Upper lobe of left lung (tissue), 6 donors: ENCODE measurements at places on chromosomes 4 and X.

GRCh38 chr4:42018451-42018850 is 28.1 kb downstream of the SLC30A9 start:
- peaks cover 12% of the 10 kb centered on the region for H3K36me3 ChIP-seq
- DNase-seq: no peak
- no peak overlapping the region for H3K27ac ChIP-seq
- no peaks in the 10 kb centered on the region for H3K4me1 ChIP-seq
- no peaks in the 10 kb centered on the region for H3K27me3 ChIP-seq

DNA sequence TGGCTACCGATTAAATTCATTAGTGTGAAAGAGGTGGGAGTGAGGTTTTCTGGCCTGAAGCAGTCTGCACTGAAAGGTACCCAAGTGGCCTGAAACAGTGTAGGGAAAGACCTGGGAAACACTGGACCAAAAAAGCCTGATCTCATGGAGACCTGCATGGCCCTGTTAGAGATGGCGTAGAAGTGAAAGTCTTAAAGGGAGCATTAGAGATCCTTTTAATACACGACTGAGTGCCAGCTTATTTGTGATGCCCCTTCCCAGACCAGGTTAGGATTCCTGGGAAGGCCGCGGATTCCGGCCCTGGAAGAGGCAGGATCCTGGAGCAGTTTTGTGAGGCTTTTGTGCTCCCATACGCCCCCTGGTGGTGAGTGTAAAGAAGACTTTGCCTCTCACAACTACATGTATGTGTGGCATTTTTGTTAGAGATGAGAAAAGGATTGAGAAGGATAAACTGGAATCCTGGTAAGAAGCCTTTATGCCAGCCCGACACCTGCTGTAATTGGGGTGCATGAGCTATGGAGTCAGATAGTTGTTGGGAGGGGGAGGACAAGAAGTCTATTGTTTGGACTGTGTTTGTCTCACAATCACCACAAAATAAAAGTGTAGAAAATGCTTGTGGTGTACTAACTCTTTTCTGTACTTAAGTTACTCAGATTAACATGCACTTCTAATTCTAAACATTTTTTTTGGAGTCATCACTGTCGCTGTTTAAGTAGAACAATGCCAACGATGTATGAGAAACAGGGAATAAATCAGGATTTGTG is 54.0 kb downstream of the JADE1 start:
- H3K4me3 ChIP-seq: no peak overlapping the region
- H3K27me3 ChIP-seq: no peaks in the 10 kb centered on the region
- H3K27ac ChIP-seq: peak overlapping the region; percentile 16
- DNase-seq: peak; percentile 67

GRCh38 chr4:89914609-89915550 is 20.2 kb downstream of the MMRN1 start:
- no peaks in the 10 kb centered on the region for H3K4me1 ChIP-seq
- no peaks in the 10 kb centered on the region for H3K27me3 ChIP-seq

GRCh38 chrX:77918568-77918967 is 8.1 kb downstream of the ATP7A start:
- no peak overlapping the region for H3K4me3 ChIP-seq
- no peak overlapping the region for H3K27ac ChIP-seq
- DNase-seq: no peak
- no peaks in the 10 kb centered on the region for H3K27me3 ChIP-seq
- no peaks in the 10 kb centered on the region for H3K36me3 ChIP-seq
- no peaks in the 10 kb centered on the region for H3K4me1 ChIP-seq

DNA sequence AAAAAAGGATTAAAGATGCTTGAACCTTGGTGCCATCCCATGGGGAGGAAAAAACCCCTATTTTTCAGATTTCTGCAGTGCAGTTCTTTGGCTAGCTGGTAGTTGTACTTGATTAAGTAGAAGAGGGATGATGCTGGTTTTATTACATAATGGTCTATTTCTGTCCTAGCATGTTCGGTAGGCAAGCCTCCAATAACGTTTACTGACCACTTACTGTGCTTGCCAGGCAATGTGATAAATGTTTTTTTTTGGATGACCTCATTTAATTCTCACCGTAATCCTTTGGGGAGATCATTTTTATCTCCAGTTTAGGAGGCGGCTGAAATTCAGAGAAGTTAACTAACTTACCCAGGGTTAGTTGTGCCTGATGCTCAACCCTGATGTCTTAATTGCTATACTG is 92.1 kb upstream of the RPA4 start:
- H3K4me3 ChIP-seq: no peak overlapping the region
- no peak overlapping the region for H3K27ac ChIP-seq
- no peaks in the 10 kb centered on the region for H3K36me3 ChIP-seq
- H3K4me1 ChIP-seq: no peaks in the 10 kb centered on the region
- DNase-seq: no peak

DNA sequence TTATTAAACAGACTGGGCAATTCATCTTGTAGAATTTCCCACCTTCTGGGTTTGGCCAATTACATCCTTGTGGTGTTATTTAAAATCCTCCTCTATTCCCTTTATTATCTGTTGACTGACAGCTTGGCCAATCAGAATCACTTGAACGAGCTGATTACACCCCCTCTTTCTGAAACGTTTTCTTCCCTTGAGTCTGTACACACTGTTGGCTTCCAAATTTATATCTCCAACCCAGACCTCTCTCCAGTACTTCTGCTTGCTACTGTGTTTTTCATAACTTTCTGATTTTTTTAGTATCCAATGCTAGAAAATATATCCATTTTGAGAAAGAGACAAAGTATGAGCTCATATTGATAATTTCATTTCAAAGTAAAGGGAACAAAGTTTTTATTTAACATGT is 14.8 kb downstream of the CD38 start:
- no peak for DNase-seq
- no peak overlapping the region for H3K4me3 ChIP-seq
- no peaks in the 10 kb centered on the region for H3K4me1 ChIP-seq
- no peaks in the 10 kb centered on the region for H3K36me3 ChIP-seq
- H3K27ac ChIP-seq: no peak overlapping the region

- no peaks in the 10 kb centered on the region for H3K4me1 ChIP-seq
- no peak overlapping the region for H3K27ac ChIP-seq
- DNase-seq: no peak
- H3K36me3 ChIP-seq: no peaks in the 10 kb centered on the region
- H3K27me3 ChIP-seq: no peaks in the 10 kb centered on the region
Observed at GRCh38 chr4:176013476-176014247, 52.0 kb upstream of the WDR17 start.

- no peak for DNase-seq
- no peaks in the 10 kb centered on the region for H3K36me3 ChIP-seq
- no peaks in the 10 kb centered on the region for H3K27me3 ChIP-seq
- no peak overlapping the region for H3K27ac ChIP-seq
- no peaks in the 10 kb centered on the region for H3K4me1 ChIP-seq
- H3K4me3 ChIP-seq: no peak overlapping the region
Observed at GRCh38 chrX:30910124-30910860, 21.2 kb upstream of the TAB3 start.

GRCh38 chr4:106344647-106344970 is 24.0 kb downstream of the GIMD1 start:
- H3K4me3 ChIP-seq: no peak overlapping the region
- no peaks in the 10 kb centered on the region for H3K27me3 ChIP-seq
- H3K36me3 ChIP-seq: peaks cover 5% of the 10 kb centered on the region
- no peaks in the 10 kb centered on the region for H3K4me1 ChIP-seq
- no peak overlapping the region for H3K27ac ChIP-seq

DNA sequence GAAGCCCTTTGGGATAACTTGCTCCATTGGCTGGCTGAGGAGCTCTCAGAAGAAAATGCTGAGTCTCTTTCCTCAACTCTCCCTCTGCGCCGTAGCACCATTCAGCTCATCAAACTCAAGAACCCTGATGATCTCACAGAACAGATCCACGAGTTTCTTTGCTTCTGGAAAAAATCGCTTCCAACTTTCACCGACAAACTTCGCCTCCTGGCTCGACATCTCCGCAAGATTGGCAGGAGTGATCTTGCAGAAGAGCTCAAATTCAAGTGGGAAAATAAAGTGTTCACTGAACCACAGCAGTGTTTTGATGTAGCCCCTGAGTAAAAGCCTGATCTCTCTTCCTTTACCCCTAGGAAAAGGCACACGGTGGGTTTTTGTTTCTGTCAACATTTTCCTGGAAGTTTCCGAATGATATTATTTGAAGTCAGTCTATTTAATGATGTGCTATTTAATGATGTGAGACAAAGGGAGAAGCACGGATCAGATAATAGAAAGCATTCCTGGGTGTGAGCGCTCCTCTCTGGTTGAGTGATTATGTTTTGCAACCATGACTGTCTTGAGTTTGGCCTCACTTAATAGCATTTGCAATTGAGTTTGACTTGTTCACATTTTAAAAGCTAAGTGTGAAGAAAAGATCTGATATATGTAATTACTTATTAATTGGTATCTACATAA is 62.2 kb downstream of the DTHD1 start:
- H3K27ac ChIP-seq: no peak overlapping the region
- no peaks in the 10 kb centered on the region for H3K27me3 ChIP-seq
- no peaks in the 10 kb centered on the region for H3K36me3 ChIP-seq
- no peaks in the 10 kb centered on the region for H3K4me1 ChIP-seq
- no peak overlapping the region for H3K4me3 ChIP-seq

DNA sequence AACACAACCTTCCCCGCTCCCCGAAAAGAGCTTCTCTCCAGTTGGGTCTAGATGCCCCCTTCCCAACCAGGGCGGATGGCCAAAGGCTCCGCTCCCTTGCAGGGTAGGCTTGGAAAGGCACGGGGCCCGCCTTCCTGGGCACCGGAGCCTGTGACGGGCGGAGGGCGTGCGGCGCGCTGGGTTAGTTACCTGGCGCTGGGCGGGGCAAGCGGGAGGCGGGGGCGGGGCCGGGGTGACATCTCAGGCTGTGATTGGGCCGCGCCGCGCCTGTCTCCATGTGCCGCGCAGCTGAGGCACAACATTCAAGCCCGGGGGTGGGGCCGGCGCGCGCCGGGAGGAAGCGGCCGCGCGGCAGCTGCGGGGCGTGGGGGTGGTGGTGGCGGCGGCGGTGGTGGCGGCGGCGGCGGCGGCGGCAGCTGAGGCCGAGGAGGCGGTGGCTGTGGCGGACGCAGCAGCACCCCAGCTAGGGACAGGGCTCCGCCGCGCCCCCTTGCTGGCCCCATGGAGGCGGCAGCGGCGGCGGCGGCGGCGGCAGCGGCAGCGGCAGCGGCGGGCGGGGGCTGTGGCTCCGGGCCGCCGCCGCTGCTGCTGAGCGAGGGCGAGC is at the start of gene REPS2:
Gene REPS2 (plus strand): TSS at position 298 of the 604 bp plus-strand sequence. CDS start 204 bp downstream, at position 502.
- no peaks in the 10 kb centered on the region for H3K27me3 ChIP-seq
- peak within 1 kb of the TSS; percentile 75 for H3K27ac ChIP-seq
- no peaks in the 10 kb centered on the region for H3K36me3 ChIP-seq
- H3K4me3 ChIP-seq: peak within 1 kb of the TSS; percentile 74

DNA sequence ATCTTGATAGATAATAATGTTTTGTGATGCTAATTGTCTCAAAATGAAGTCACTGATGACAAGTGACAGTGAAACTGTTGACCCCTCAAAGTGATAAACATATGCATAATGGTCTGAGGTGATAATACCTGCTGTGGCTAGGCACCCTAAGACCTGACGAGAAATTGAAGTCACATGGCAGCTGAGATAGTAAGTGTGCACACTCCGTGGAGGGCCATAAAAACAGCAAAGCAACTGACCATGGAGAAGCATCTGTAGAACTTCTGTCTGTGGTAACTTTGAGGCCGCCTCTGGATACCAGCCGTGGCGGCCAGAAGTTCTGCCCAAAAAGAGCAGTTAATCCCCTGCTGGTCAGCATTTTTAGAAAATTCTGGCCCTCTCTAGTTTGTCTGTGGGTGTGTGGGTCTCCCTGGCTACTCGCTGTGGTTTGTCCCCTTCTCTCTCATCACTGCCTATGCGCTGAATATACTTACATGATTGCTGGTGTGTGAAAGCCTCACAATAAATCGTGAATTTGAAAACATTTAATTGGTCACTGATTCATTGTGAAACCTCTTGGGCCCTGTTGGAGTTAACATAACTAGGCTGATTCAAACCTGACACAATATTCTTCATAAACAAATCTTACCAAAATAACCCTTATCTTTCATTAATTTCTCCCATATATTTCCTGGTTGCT is 50.6 kb downstream of the CCDC149 start:
- no peaks in the 10 kb centered on the region for H3K27me3 ChIP-seq
- no peaks in the 10 kb centered on the region for H3K4me1 ChIP-seq
- H3K27ac ChIP-seq: no peak overlapping the region
- DNase-seq: no peak

GRCh38 chr4:29459926-29460325 is 1260.2 kb upstream of the PCDH7 start:
- DNase-seq: no peak
- H3K4me3 ChIP-seq: no peak overlapping the region
- no peak overlapping the region for H3K27ac ChIP-seq
- no peaks in the 10 kb centered on the region for H3K27me3 ChIP-seq

- peaks cover 6% of the 10 kb centered on the region for H3K4me1 ChIP-seq
- DNase-seq: no peak
- H3K4me3 ChIP-seq: no peak overlapping the region
- H3K36me3 ChIP-seq: no peaks in the 10 kb centered on the region
Observed at GRCh38 chr4:124629681-124630080, 82.9 kb downstream of the ANKRD50 start.

DNA sequence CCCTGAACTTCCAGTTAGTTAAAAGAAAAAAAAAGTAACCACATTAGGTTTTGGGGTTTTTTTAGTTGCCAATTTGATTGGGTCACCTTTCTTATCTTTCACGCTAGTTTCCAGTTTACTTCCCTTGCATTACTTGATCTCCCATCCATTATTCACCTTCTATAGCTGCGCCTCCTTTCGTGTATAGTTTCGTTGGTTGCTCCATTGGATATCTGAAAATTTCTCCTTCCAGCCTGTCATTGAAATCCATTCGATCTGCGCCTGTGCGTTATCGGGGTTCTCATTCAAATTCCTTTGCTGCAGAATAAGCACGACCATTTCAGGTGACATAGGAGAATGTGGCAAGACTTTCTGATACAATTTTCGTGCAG is 764 bp downstream of the TRAPPC11 start:
- peaks cover 3% of the 10 kb centered on the region for H3K36me3 ChIP-seq
- peak overlapping the region; percentile 86 for H3K4me3 ChIP-seq
- H3K27ac ChIP-seq: peak overlapping the region; percentile 94

DNA sequence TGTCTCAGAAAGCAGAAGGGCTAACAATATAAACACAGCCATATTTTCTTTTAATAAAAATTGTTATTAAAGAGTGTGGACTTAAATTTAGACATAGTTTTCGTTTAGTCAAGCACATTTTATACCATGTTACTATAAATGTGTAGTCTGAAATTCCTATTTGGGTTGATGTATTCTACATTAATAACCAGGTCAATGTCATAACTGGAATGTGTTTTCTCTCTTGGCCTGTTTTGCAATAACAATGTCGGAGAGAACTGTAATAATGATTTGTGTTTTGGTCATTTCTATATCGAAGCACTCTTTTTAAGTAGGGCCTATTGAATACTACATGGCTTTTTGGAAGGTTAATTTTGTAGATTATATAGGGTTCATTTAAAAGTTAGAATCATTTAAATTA is 5.5 kb downstream of the USO1 start:
- H3K27me3 ChIP-seq: no peaks in the 10 kb centered on the region
- H3K4me1 ChIP-seq: peaks cover 43% of the 10 kb centered on the region
- no peak overlapping the region for H3K27ac ChIP-seq
- H3K4me3 ChIP-seq: no peak overlapping the region
- H3K36me3 ChIP-seq: no peaks in the 10 kb centered on the region
- DNase-seq: no peak
